Cardiac fibroblast (primary cell): ENCODE measurements at places on chromosomes 7 and 10.
A peak's percentile ranks its signal among the peaks of the same experiment; 100 is the strongest.

DNA sequence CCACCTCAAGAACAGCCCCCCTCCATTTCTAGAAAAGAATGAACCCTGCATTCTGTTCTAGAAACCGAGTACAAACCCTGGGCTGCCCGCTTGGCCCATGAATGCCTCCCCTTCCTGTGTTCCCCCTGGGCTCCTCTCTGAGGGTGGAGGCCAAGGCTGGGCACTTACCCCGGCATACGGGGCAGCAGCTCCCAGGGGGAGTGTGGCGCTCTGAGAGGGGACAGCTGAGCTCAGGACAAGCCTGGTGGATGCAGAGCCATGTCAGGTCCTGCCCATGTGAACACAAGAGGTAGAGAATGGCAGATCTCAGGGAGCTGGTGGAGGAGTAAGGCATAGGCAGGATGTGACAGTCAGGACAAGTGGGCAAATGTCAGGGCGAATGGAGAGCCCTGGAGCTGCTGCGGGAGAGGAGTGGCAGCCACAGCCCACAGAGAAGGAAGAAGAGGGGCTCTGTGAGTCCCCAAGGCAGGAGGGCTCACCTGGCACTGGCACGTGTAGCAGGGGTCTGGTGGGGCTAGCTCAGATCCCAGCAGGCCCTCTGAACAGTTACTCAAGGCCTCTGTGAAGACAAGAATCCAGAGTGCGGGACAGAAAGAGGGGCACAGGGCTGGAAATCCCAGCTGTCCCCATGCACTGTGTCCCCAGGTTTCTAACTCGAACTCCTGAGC is 18.9 kb downstream of the ATP6V1F start:
- no peak for DNase-seq

DNA sequence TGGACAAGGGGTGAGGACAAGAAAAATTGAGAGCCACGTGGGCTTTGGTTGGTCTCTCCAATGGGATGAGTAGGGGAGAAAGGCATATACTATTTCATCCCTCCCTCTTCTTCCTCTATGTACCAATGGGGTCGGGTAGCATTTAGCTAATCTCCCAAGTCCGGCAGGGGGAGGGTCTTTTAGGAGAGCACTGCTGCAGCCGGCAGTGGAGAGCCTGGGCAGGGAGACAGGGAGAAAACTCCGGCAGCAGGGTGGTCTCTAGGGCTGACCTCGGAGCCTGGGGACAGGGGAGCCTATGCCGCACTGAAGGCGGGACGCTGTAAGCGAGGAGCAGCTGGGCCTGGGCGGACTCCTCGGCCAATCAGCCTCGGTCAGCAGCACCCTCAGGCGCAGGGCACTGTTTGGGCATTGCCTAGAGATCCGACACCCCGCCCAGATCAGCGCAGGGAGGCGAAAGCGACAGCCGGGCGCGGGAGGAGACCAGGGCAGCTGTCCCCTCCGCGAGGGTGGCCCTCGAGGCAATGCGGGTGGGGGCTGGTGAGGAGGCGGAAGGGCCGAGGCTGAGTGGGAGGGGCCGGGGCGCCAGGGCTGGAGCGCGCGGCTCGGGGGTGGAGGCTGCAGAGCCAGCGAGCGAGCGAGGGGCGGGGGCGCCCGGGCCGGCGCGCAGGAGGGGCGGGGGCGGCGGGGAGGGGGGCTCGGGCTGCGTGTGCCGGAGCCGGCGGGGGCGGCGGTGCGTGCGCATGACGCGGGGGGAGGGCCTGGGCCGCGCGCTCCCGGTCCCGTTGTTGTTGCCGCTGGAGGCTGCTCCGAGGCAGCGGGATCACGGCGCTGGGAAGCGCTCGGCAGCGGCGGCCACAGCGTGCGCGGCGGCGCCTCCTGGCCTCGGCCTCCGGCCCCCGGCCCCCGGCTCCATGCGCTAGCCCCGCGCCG is at the start of gene AGAP3:
TSS of gene AGAP3 (plus strand) at position 785 of the 930 bp plus-strand sequence. CDS start 267 bp downstream, outside the sequence.
- DNase-seq: peak; percentile 81

- DNase-seq: no peak
These were observed 149.1 kb downstream of the EBF3 start for GRCh38 chr10:129814681-129815646.

DNA sequence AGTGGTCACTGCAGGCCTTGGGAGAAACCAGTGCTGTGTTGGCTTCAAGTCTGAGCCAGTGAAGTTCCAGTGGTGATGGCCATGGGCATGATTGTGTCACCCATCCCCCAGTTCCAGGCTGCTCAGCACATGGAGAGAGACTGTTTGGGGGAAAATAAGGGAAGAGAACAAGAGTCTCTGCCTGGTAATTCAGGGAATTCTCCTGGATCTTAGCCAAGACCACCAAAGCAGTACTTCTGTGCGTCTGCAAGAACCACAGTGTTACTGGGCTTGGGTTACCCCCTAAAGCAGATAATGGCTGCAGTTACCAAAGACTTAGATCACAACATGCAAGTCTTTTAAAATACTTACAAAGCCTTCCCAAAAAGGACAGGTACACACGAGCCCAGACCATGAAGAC is 225.0 kb upstream of the SEMA3C start:
- no peak for DNase-seq

DNA sequence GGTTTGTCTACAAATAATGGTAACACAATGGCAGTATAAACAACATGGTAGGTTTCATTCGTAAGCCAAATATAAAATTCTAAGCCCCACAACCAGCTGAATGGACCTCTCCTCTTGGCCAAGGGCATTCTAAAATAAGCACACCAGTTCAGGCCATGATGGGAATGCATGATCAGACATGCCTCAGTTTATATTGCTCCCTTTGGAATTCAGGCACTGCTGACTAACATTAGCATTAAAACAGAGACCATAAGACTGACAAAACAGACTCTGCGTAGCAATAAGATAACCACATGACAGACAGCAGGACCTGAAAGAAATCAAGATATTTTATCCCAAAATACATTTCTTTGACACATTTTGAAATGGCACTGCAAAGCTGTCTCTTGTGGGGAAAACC is 125.8 kb downstream of the FAM107B start:
- no peak for DNase-seq

DNA sequence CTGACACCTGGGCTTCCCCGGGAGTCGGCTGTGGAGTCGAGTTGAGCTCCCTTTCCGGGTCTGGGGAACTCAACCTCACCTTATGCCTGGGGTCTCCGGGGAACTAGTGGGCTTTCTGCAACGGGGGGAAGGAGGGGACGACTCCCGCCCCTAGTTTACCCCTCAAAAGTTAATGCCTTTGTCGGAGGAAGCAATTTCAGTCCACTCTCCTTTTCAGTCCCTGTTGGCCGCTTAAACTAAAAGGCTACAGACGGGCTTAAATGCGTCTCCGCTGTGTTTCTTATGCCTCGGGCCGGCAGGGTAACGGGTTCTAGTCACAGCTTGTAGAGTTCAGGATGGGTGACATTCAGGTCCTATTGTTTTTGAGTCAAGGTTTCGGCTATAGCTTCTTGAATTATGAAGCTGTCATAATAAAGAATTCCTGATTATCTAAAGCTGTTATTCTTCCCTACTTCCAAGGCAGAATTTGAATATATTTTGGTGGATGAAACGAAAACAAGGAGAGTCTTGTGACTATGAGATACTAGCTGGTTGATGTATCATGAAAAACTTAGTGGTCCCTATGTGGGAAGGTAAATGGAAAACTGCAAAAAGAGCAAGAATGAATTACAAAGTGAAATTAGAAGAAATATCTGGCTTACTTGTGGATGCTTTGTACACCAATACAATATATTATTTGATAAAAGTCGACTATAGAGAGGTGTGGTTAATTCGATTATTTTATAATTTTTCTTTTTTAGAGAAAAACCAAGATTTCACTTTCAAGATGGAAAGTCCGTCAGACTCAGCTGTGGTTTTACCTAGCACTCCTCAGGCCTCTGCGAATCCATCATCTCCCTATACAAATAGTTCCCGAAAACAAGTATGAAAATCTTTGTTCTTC is 495 bp downstream of the SFR1 start:
- DNase-seq: peak; percentile 25
